ENCODE measurements at places on chromosomes 7 and 10.

DNA sequence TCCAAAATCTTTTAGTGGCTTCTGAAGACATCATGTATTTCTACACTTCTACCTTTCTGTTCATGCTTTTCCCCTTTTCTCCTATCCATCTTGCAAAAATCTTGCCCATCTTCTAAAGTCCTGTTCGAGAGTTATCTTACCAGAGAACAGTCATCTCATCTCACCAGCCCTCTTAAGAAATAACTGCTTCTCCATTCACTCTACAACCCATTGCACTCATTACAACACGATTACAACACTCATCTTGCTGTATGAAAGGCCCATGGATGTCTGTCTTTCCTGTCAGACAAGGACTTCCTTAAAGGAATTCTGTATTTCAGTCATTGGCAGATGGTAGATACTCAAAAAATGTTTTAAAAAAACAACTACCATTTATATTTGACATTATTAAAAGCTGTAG, 30.8 kb downstream of the ZNF438 start:
- no peak for DNase-seq

DNA sequence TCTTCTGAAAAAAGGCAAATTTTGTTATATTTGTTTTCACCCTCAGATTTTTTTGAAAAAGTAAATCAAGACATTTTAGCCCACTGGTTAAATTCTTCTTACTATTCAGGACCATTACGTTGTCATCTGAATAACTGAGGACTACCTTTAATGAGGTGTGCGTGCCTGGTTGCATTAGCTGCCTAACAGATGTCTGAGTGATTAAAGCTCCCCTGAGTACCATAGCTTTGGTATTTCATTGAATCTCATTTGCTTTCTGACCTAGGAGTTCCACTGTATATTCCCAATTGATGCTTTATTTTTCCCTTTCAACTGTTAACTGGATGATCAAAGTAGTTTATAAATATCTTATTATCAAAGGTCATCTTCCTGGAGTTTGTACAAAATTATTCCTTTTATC, 410.0 kb upstream of the SEMA3D start:
- no peak for DNase-seq

DNA sequence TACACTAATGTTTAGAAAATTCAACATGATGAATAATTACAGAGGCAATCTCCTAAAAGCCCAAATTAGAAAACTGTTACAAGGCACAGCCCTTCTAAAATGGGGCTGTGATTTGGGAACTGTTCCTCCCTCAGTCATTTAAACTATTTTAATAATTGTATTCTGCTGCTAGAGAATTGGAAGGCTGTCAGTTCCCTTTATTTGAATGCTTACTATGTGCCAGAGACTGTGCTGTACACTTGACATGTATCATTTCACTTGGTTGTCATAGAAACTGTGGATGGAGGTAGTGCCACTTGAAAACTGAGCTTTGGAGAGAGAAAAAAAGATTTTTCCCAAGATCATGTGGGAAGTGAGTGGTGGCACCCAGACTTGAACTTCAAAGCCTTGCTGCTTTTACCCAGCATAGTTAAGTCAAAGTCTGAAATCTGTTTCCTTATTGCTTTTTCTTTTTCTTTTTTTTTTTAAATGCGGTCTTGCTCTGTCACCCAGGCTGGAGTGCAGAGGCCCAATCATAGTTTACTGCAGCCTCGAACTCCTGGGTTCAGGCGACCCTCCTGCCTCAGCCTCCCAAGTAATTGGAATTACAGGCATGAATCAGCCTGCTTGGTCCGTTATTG, 23.6 kb downstream of the UBE2D1 start:
- DNase-seq: no peak

DNA sequence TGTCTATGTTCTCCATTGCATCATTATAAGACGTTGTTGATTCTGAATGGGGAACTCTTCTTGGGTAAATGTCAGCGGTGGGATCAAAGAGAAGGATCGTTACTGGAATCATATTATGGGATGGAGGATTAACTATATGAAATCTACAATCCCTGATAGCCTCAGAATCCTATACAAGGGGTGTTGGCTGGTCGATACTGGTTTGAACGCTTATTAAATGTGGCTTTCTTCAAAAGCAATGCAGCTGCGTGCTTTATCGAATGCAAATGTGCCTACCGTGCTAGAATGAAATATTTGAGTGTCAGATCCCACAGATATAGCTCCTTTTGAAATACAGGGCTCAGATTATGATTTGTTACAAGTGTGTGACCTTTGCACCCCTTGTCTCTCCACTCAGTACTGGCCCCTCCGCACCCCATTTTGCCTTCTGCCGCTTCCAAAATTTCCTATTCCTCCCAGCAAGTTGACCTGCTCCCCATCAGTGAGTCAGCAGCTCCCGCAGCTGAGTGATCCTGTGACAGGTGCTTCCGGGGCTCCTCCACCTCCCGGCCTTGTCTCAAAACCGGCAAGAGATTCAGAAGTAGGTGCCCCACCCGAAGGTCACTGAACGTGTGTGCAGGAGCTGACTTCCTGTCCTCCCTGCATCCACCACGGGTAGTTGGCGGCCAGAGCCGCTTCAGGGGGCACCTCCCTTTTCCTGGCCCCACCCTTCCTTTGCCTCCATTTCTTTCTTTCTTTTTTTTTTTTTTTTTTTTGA, 76.6 kb downstream of the PTPRE start:
- DNase-seq: no peak

GRCh38 chr10:74906611-74907198, 80.3 kb downstream of the KAT6B start:
- no peak for DNase-seq

- DNase-seq: no peak
Measured at GRCh38 chr7:31874631-31875386, 187.8 kb downstream of the PPP1R17 start.

GRCh38 chr7:99331002-99331401, 5.3 kb downstream of the ARPC1A start:
- DNase-seq: no peak

- DNase-seq: no peak
Measured at GRCh38 chr7:77456696-77457095, 40.5 kb upstream of the GSAP start.

DNA sequence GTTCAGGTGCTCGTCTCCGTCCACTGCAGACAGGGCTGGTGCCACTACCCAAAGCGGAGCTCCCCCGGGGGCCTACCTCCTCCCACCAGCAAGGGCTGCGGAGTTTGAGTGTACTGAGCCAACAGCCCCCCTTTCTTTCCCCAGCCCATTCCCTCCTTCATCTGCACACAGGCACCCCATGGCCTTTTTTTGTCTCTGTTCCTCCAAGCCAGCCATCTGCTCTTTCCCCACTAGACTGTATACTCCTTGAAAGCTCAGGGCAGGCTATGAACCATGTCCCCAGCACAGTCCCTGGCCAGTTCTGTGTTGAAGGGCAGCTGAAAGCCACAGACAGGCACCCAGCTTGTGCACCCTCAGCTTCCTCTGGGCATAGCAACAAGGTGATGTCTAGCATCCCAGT, 99.4 kb downstream of the ZMIZ1 start:
- DNase-seq: no peak

DNA sequence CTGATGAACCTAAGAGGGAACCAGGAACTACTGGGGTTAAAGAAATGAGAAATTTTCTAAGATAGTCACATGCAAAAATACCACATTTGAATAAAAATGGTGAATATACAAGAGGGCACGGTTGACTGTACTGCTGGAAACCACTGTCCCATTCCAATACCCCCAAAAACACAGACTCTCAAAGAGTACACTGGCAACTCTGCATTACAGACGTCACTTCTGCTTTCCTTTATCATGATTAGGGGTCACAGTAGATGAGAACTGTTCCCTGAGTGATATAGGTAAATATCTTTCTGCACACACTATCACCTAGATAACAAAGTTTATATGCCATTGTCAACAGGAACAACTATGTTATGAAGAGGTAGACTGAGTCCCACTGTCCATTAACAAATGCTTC, 69.5 kb downstream of the RAPGEF5 start:
- no peak for DNase-seq

- no peak for DNase-seq
Measured at GRCh38 chr7:30927559-30927958, 15.9 kb downstream of the AQP1 start.

- no peak for DNase-seq
Measured at GRCh38 chr7:49324040-49324439, 399.7 kb downstream of the CDC14C start.

DNA sequence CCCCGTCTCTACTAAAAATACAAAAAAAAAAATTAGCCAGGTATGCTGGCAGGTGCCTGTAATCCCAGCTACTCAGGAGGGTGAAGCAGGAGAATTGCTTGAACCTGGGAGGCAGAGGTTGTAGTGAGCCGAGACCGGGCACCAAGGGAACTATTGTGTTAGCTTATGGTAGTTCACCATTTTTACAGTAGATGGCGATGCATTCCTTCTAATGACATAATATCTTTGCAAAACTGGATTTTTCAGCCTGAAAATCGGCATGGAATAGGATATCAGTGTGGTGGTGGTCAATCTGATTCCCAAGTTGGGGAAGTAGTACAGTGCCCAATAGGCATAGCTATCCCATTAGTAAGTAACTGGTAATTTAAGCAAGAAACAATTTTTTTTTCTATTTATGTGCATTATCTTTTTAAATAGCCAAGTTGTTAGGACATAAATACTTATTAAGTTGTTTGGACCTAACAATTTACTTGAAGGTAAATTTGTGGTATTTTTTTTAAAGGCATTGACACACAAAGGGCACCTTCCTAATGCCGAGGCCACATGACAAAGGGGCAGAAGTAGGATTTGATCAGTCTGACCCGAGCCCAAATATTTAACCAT, 17.6 kb upstream of the IMPDH1 start:
- peak; percentile 47 for DNase-seq

- no peak for DNase-seq
Measured at GRCh38 chr10:6048281-6049030, 13.7 kb downstream of the IL2RA start.

DNA sequence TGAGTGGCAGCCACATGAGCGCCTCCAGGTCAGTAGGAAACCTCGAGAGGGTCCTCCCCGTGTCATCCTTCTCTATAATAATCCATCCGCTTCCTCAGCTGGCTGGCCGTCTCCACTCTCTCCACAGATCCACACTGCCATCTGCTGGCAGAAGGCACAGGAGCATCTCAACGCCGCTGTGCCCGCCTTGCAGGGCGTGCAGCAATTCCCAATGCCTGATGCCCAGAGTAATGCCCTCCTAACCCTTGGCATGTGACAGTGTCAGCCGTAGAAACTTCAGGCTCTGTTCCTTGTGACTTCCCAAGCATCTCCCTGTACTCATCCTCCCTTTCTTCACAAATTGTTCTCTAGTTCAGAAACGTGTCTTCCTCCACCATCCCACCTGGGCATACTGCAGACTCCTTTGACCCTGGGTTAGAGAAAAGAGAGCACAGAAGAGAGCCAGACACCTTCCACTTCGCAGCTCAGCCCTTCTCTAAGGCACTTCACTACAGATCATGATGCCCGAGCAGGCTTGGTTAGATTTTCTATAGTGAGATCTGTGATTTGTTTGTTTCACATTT, 70.8 kb downstream of the XPNPEP1 start:
- peak; percentile 73 for DNase-seq

- DNase-seq: no peak
Measured at GRCh38 chr7:2157473-2158279, 75.1 kb downstream of the MAD1L1 start.

DNA sequence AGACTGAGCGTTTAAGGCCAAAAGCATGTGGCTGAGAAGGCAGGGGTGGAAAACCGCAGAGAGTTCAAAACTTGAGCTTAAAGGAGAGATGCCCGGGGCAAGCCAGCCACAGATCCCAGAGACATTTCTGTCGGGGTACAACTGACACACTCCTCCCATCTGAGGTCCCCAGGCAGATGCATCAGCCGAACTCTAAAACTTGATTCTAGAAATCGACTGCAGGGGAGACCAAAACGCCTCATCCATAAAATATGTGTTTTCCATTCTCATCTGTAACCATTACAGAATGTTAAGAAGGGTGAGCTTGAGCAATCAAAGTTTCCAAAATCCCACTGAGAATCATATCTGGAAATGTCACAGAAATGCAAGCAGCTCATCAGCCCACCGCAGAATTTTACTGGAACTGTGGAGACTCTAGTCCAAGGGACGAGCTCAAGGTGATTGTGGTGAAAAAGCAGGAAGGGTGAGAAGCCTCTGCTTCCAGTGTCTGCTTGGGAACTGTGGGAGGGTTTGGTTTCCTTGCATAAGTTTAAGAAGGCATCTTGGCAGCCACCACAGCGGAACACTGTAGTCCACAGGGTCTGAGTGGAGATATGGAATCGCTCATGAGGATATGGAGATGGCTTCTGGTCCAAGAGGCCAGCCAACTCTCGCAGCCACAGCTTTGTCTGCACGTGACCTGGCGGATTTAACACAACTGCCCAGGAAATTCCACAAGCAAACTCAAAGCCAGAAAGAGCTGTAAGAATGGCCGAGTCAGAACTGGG, 249.2 kb downstream of the SFMBT2 start:
- DNase-seq: no peak

- no peak for DNase-seq
Measured at GRCh38 chr7:99929730-99930053, 272 bp upstream of the GJC3 start.

GRCh38 chr10:10804998-10805740, 212.5 kb upstream of the CELF2 start:
- no peak for DNase-seq

GRCh38 chr10:103595933-103596726, 102.6 kb downstream of the NEURL1 start:
- DNase-seq: no peak

DNA sequence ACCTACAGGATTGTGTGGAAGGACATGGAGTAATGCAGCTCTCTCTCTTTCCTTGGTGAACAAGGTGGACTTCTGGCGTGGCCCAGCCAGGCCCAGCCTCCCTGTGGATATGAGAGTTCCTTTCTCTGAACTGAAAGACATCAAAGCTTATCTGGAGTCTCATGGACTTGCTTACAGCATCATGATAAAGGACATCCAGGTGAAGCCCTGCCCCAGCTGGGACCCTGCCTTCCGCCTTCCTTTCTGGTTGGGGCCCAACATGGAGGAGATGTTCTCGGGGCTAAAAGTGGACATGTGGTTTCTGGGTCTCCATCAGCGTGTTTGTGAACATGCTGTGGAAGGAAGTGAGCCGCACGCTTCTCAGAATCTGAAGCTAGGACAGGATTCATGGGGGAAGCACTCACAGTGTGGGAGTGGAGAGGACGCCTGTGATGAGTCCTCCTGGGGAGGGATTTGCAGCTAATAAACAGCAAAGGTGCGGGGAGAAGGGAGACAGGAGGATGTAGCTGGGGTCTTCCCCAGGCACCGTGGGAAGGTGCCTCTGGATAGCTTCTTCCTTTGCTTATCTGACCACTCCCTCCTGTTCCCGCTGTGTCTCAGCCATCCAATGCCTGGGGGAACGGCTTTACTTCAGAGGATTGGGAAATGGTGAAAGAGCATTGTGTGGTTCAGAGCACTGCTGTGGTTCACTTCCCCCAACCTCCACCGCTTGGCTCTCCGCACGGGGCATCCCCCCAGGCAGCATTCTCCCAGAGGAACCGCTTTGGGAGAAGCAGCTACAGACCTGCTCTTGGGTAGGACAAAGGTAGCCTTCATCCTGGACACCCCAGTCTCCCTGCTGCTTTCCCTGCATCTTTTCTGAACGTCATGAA, 5.5 kb downstream of the CPA5 start:
- no peak for DNase-seq

GRCh38 chr7:129975309-129975708, 22.5 kb upstream of the UBE2H start:
- no peak for DNase-seq

Data from GM20000 (cell line).